ENCODE measurements at places on chromosomes 3 and 15.

DNA sequence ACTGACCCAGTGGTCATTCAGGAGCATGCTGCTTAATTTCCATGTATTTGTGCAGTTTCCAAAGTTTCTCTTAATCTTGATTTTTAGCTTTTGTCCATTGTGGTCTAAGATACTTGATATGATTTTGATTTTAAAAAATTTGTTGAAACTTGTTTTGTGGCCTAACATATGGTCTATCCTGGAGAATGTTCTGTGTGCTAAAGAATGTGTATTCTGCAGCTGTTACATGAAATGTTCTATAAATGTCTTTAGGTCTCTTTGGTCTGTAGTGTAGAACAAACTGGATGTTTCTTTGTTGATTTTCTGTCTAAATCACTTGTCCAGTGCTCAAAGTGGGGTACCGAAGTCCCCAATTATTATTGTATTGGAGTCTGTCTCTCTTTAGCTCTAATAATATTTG is 17.4 kb downstream of the CEP63 start:
- no peak for DNase-seq

GRCh38 chr3:46984591-46985459 is 5.4 kb downstream of the NBEAL2 start:
- DNase-seq: no peak

DNA sequence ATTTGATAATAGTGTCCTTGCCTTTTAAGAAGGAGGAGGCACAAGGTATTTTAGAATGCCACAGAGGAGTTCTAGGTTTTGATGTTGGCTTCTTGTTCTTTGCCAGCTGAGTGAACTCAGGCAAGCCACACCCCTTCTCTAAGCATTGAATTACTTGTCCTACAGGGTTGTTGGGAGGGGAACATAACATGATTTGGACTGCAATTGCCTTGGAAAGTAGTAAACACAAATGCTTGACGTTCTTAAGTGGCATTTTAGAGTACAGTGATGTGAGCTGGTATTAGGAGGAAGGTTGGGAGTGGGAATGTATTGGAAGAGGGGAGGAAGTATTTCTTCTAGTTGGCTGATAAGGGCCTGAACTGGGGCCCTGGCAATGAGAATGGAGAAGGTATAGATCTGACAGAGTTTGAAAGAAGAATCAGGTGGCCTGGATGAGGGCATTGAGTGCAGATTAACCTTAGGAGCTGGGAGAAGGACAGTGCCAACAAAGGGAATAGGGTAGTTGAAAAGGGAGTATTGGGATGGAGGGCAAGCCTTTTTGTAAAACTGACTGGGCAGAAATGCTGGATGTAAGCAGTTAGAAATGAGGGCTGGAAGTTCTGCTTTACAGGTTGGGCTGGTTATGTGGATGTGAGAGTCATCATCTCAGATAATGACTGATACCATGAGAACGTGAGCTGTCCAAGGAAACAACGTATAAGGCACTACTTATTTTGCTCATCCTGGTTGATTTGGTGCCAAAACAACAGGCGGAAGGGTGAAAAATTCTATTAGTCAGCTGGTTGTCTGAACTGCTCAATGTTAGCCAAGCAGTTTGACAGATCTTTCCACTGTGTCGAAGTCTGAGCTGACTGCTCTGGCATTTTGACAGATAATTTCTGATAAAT is 16.7 kb downstream of the KAT2B start:
- DNase-seq: peak; percentile 46

DNA sequence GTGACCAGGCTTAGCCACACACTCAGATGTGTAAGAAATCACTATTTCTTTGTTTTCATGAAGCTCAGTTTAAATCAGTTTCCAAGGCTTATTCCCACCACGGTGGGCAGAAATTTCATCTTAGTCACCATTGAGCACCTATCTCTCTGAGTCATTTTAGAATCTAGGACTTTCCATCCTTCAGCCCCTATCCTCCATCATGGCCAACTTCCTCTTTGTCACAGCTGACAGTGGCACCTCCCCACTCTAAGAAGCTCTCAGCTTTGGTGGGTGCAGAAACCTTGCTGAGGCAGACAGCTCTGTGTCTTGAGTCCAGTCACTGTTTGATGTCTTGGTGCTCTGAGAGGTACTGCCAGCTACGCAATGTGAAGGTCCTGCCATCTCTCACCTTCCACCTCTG is 32.9 kb downstream of the SNTN start:
- no peak for DNase-seq

- DNase-seq: no peak
Measured at GRCh38 chr15:78790027-78790426, 21.2 kb downstream of the ADAMTS7 start.

- DNase-seq: no peak
Measured at GRCh38 chr15:67825881-67826716, 790 bp downstream of the SKOR1 start.

DNA sequence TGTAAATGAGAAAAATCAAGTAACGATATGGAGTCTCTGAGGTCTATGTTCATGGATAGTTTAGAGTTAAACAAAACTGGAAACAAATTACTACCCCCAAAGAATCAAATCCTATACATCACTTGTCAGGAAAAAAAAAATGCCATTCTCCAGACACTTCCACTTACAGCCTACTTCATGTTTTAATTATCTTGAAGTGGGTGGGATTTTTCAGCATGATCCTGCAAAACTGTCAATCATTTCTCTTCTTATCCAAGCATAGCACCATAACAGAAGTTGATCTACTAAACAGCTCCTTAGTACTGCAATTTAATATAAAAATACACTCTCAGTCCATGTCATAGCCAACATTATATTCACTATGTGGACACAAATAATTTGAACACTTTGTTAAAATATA is 833.9 kb downstream of the TUSC7 start:
- no peak for DNase-seq

- no peak for DNase-seq
Measured at GRCh38 chr15:77702211-77702957, 69.7 kb upstream of the LINGO1 start.

DNA sequence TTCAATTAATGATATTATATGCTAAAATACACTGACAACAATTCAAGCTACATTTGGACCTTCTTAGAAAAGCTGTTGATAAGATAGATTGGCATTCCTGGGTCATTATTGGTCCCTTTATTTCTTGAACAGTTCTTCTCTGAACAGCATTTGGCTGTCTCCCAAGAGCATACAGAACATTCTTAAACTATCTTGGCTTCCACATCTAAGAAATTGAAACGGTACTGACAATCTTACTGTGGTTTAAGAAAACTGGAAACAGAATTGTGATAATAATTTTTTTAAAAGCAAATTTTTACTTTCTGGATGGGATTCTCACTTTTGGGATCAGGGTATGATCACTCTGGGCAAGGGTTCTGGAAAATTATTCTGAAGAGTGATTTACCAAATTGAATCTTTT is 161.7 kb upstream of the ZNF385D start:
- DNase-seq: no peak

DNA sequence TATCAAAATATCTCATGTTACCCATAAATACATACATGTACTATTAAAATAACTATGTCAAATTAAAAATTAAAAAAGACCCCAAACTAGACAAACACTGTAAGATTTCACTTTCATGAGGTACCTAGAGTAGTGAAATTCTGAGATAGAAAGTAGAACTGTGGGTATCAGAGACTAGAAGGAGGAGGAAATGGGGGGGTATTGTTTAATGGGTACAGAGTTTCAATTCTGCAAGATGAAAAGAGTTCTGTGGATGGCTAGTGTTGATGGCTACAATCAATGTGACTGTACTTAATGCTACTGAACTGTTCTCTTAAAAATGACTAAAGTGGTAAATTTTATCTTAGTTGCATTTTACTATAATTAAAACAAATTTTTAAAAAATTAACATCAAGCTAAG is 36.6 kb downstream of the RFX7 start:
- no peak for DNase-seq

DNA sequence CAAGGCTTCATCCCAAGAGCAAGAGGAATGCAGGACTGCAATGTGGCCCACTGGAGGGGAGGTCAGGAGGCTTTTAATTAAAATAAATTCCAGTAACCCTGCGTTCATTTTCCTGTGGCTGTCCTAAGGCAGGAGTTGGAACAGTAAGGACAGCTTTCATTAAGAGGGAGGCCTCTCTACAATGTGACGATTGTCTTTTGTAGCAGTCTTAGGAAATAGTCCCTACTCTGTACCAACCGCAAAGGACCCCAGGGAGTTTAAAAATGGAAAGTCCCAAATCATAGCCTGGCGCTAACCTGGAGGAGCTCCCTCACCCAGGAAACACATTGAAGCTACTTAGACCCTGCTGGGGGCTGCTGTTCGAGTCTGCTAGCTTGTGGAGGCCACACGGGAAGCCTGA is 62.8 kb downstream of the SYNM start:
- DNase-seq: no peak

DNA sequence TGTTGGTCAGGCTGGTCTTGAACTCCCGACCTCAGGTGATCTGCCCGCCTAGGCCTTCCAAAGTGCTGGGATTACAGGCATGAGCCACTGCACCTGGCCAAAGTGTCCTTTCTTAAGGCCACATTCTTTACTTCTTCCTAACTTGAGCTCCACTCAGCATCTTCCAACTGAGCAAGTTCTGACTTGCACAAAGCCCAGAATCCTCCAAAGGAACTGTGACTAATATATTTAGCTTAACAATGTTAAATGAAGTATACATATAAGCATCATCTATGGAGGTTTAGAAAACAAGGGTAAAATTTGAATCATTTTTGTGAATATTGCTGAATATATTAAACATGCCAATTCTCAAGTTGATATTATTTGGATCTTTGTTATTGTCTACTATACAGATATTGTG is 93.7 kb downstream of the SHQ1 start:
- DNase-seq: no peak

Data from activated naive CD4-positive, alpha-beta T cell treated with Interleukin-2 at 50 U/mL for 16 hours (primary cell).